H9 (cell line): ENCODE measurements at places on chromosomes 5 and 9. TPM values are rescaled to one million over a fixed set of nuclear protein-coding genes. Genes with fewer than 3 reads are reported as not detected.
A peak's percentile ranks its signal among the peaks of the same experiment; 100 is the strongest.

GRCh38 chr5:77151501-77151900 lies 59.0 kb upstream of the PDE8B start:
- H3K4me3 ChIP-seq, result no peak overlapping the region
- no peak overlapping the region for H3K27ac ChIP-seq
- no peaks in the 10 kb centered on the region for H3K36me3 ChIP-seq
- no peak for DNase-seq
- H3K4me1 ChIP-seq, result no peaks in the 10 kb centered on the region

NR5A1 gene
- total RNA-seq, result 0.37 and 0.46 TPM in 2 replicates

PCDHB15 gene
- total RNA-seq, result 5.2 and 7.0 TPM in 2 replicates

FAM221B gene
- total RNA-seq, result not detected in 2 replicates

- peak; percentile 76 for DNase-seq
- H3K36me3 ChIP-seq, result no peaks in the 10 kb centered on the region
- H3K4me1 ChIP-seq, result no peaks in the 10 kb centered on the region
- no peaks in the 10 kb centered on the region for H3K27me3 ChIP-seq
- no peak overlapping the region for H3K27ac ChIP-seq
These were observed 297.1 kb downstream of the KCTD16 start for GRCh38 chr5:144467792-144468191.

DNA sequence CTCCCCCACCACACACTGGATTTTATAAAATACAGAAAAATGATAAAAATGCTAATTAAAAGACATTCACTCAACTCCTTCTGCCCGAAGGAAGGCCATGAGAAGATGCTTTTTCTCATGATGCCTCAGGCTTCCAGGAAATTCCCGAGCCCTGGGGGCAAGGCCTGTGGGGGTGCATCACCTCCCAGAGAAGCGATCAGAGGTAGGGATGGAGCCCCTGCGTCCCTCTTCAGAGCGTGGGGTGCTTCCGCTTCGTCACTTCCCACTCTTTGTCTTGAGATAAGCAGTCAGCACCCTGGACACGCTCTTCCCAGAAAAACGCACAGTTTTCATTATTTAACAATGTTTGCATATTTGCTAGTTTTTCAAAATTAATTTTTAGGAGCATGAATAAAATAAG lies 33.3 kb upstream of the SH3PXD2B start:
- no peaks in the 10 kb centered on the region for H3K36me3 ChIP-seq
- H3K27ac ChIP-seq, result no peak overlapping the region

DNA sequence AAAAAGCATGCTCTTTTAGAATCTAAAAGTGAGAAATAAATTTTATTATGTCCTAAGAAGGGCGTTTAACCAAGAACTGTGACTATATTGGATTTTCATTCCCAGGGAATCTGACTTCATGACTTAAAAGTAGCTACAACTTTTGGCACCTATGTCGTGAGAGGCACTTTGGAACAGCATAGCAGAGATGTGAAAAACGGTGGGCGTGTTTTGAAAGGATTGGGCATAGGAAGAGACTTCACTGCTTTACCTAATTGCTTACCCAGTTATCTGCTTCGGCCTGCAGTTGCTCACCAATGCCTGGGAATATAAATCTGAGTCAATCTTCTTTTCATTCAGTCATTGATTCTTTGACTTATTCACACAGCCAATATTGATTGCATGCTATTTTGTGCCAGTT lies 363.4 kb downstream of the DNAH5 start:
- H3K4me3 ChIP-seq, result no peak overlapping the region
- no peaks in the 10 kb centered on the region for H3K27me3 ChIP-seq
- no peak overlapping the region for H3K27ac ChIP-seq
- no peak for DNase-seq

DNA sequence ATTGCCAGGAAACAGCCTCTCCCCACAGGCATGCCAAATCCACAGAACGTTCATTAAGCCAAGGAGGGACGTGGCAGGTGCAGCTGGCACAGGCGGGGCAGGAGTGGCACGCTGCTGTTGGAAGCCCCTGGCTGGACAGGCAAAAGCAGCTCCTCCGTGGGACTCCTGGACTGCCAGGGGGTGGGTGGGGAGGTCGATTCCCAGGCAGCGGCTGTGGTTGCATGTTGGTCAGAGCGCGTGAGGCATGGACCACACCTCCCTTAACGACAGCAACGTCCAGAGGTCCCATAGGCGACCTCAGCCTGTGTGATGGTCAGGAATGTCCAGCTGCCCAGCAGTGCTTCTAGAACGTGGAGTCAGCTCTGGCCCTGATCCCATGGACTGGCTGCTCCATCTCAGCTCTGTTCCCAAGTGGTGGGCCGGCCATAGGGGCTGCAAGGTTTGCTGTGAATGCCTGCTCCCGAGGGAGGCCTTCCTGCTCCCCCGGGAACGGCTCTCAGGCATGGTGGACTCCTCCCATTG lies 6.9 kb downstream of the SLC6A19 start:
- no peaks in the 10 kb centered on the region for H3K27me3 ChIP-seq
- no peaks in the 10 kb centered on the region for H3K36me3 ChIP-seq
- DNase-seq, result no peak

SLC6A19 gene
- not detected in 2 replicates for total RNA-seq

- H3K4me1 ChIP-seq, result no peaks in the 10 kb centered on the region
- H3K4me3 ChIP-seq, result no peak overlapping the region
- no peak overlapping the region for H3K27ac ChIP-seq
- DNase-seq, result peak; percentile 72
These were observed 219.4 kb downstream of the ATPSCKMT start for GRCh38 chr5:10030219-10030831.

TBC1D13 gene
- total RNA-seq, result 27.3 and 30.3 TPM in 2 replicates

BTNL9 gene
- total RNA-seq, result 0.88 and 0.96 TPM in 2 replicates

DNA sequence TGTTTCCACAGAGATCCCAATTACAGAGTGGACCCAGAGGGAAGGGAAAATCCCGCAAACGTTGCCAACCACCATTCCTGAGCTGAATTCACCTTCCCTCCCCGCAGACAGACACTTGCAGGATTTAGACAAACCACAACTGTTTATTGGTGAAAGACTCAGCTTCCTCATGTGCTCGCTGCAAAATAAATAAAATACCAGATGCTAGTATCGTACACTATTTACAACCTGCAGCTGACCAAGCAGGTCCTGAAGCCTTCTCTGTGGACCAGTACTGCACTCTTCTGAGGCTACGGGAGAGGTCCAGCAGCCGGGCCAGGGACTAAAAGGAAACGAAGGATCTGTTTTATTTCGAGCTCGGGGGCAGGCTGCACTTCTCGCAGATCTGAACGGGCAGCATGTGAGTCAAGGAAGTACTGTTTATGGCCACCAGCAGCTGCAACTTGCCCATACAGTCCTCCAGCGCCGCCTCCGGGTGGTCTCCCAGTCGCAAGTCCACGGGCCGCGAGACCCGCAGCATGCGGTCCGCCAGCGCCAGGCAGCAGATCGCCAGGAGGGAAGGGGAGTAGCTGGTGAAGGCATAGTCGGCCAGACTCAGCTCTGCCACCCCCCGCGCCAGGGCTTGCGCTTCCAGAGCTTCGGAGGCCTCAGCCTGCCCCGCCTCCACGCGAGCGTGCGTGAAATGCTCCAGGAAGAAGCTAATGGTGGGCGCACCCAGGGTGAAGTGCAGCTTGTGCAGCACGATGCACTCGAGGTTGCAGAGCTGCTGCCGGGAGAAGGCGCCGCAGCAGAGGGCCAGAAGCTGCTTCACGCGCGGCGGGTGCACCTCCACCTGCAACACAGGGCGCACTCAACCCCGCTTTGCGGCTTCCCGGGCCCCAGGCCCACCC lies 2.1 kb downstream of the CCNO start:
- DNase-seq, result peak; percentile 46
- H3K27ac ChIP-seq, result no peak overlapping the region
- no peaks in the 10 kb centered on the region for H3K4me1 ChIP-seq
- peaks cover 76% of the 10 kb centered on the region for H3K27me3 ChIP-seq
- peaks cover 2% of the 10 kb centered on the region; the same call in 2 of the 3 replicates for H3K36me3 ChIP-seq

DNA sequence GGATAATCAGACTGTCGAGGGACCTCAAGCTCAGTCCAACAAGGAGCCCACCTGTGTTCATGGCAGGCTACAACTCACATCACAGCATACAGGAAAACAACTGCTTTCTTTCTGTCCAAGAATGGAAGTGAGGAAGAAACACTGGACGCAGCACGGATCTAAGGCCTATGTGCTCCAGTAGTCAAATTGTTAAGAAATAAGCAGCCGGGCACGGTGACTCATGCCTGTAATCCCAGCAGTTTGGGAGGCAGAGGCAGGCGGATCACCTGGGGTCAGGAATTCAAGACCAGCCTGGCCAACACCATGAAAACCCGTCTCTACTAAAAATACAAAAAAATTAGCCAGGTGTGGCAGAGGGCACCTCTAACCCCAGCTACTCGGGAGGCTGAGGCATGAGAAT lies 427.8 kb downstream of the BNC2 start:
- H3K36me3 ChIP-seq, result 0 out of 2 replicates have a peak, but pooled peaks cover 3% of the 10 kb centered on the region
- no peaks in the 10 kb centered on the region for H3K27me3 ChIP-seq
- no peak overlapping the region for H3K27ac ChIP-seq

DNA sequence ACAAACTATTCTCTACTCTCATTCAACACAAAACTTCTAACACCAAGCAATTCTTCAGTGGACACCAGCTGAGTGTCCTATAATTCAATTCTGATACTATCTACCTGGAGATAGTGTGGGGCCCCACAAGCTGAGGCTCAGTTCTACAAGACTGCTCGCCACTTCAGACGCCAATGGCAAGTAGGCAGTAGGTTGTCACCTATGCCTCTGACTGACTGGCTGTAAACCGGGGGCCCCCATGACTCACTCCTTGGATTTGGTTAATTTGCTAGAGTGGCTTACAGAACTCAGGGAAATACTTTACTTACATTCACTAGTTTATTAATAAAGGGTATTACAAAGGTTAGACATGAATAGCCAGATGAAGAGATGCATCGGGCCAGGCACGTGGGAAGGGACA lies 21.5 kb downstream of the INIP start:
- H3K4me1 ChIP-seq, result no peaks in the 10 kb centered on the region
- H3K27ac ChIP-seq, result no peak overlapping the region
- H3K27me3 ChIP-seq, result no peaks in the 10 kb centered on the region
- H3K4me3 ChIP-seq, result no peak overlapping the region
- H3K36me3 ChIP-seq, result peaks cover 31% of the 10 kb centered on the region
